ENCODE measurements at places on chromosomes 13 and 19.

DNA sequence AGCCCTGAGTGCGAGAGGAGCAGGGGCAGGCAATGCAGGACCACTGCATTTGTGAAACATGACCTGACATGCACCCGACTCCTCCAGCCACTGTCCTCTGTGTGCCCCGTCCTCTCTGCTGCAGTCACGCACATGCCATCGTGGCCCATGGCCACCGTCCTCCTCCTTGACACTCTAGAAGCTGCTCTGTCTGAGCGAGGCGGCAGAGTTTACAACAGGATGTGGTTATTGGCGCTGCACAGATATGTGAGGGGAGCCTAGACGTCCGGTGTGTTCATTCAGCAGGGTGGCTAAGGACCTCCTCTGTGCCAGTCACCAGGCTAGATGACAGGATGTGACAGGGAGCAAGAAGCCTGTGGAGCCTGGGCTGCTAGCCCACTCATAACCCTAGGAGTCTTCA lies 277.8 kb downstream of the FOXO1 start:
- no peak for DNase-seq

DNA sequence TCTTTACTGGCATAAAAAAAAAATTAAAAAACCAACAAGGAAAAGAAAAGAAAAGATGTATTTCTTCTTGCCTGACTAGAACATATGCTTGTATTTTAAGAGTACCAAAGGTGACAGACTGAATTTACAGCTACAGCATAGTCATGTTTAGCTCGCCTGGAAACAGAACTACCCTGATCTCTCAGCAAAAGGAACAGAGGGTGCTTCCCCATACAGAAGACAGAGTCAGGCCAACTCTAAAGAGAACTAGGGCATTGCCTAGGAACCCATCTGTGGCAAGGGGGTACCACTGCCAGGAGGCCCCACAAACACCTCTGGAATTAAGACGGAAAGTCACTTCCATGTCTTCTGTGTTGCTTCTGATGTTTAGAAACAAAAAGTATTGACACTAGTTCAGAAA lies 252.1 kb upstream of the STARD13 start:
- DNase-seq = no peak

DNA sequence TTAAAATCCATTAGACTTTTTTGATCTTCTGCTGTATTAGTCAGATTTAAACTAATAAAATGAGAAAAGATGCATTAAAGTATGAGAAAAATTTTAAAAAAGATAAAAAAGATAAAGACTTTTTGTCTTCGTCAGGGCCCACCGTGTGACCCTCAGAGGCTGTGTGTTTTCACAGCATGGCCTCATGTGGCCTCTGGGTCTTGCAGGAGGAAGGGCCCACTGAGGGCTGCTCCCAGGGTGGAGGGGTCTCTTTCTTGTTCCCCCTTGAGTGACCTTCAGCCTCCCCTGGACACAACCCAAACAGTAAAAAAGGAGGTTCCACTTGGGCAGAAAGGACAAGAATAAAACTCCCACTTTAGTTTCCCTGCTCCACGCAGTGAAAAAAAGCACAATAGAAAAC lies 57.1 kb upstream of the RANBP3 start:
- DNase-seq = no peak

DNA sequence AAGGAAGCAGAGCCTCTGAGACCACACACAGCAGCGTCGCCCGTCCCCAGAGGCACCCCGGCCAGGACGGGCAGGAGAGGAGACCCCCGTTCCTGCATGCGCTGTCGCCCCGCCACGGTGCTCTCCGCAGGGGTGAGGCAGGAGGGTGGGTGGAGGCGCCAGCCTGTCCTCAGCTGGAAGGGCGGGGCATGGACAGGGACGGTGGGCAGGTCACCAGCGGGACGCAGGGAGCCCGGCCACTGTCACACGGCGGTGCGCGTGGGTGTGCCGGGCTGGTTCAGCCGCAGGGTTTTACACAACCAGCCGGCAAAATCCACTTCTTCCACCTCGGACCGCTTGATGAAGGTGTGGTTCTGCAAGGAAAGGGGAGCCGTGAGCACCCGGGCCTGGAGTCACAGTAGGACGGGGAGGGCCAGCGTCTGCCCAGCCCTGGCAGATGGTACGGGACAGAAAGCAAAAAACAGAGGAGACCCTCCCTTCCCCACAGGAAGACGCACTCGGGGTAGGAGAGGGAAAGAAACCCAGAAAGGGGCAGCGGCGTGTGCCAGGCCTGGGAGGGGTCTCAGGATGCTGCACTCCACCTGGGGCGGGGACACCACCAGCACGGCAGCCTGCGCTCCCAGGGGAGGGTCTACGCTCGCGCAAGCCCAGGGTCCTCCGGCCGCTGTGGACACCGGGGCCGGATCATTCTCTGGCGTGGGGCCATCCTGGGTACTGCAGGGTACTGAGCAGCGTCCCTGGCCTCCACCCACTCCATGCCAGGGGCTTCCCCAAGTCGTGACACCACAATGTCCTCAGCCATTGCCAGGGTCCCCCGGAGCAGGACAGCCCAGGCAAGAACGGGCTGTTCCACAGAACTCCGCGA lies 23.9 kb upstream of the ZBTB7A start:
- no peak for DNase-seq

DNA sequence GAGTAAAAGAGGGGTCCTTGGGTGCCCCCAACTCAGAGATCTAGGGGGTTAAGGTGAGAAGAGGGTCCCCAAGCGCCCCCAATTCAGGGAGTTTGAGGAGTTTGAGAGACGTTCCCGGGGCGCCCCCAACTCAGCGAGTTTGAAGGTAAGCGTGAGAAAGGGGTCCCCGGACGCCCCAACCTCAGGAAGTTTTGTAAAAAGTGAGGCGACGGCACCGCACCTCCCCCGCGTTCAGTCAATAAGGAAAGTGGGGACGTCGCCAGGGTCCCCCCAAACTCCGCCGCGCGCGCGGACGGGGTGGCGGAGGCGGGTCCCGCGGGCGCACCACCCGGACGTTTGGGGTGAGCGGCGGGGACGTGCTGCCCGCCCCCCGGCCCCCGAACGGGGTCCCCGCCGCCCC lies 353 bp downstream of the RFX2 start:
- DNase-seq = no peak

DNA sequence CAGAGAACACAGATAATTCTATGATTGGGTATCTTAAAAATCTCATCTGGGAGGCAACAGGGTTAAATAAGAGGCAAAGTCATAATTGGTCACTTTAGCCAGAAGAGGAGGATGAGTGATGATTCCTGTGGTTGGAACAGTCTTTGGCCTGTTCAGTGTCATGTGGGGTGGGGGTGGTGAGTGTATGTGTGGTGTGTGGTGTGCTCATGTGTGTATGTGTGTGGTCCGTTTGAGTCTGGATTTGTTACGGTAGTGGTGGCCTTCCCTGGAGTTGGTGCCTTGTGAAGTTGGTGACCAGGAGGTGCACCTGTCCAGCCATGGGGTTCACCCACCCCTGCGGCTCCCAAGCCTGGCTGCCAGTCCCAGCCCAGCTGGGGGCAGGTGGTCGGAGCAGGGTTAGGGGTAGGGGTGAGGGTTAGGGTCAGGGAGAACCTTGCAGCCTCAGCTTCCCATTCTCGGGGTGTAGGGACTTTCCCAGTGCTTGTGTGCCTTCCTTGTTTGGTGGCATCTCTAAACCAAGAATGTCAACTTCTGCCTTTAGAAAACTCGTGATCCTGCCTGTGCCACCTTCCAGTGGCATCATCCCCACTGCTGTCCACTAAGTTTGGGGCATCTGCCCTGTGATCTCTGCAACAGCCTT lies 97.5 kb downstream of the RAB20 start:
- no peak for DNase-seq

DNA sequence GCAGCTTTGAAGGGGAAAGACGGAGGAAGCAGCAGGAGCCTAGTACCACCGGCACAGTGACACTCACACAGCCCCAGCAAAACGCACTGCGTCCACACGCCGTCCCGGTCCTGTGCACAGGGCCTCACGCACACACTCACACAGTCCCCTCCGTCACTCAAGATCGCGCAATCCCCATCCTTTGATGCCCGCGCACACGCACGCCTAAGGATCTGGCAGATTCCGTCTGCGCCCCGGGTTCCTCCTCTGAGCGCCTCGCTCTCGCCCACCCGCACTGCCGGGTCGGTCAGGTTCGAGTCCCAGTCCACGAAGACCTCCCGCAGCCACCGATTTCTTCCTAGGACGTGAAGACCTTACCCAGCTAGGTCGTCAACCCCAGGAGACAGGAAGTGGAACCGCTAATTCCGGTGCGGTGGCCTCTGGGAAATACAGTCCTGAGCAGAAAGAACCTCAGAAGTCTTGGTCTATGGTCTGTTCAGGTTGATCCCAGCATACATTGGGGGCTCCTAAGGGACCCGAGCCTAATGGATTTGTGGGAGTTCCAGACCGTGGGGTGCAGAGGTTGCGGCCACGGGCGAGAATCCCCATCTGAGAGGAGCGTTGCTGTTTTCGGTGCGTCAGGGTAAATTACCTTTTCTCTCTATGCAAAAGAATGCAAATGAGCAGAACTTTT lies at the start of gene ZNF780B:
Gene ZNF780B (minus strand): TSS at position 400 of the 673 bp plus-strand sequence. CDS start 5,899 bp downstream, outside the sequence.
- peak; percentile 71 for DNase-seq

GRCh38 chr13:36815062-36815461 lies 4.0 kb upstream of the RFXAP start:
- DNase-seq = no peak

All from putamen (tissue), 1 donor.